ENCODE measurements at places on chromosomes 7 and 10. TPM values are rescaled to one million over a fixed set of nuclear protein-coding genes. Genes with fewer than 3 reads are reported as not detected.

The CCL24 gene
- total RNA-seq = not detected

The CHRM2 gene
- 20.8 TPM for total RNA-seq

The BTAF1 gene
- 49.4 TPM for total RNA-seq

The XRCC2 gene
- 0.22 TPM for total RNA-seq

The LEP gene
- not detected for total RNA-seq

The HPSE2 gene
- 4.0 TPM for total RNA-seq
